Fibroblast of lung (primary cell): ENCODE measurements at places on chromosomes 4 and X. TPM values are rescaled to one million over a fixed set of nuclear protein-coding genes. Genes with fewer than 3 reads are reported as not detected.

FRMD7 gene
- under 0.01 and 0.26 TPM in 2 replicates for total RNA-seq

PCSK1N gene
- 0.17 and 0.51 TPM in 2 replicates for total RNA-seq

PYURF gene
- total RNA-seq, result 98.1 and 102 TPM in 2 replicates

SMIM31 gene
- not detected in 2 replicates for total RNA-seq

MSANTD1 gene
- total RNA-seq, result 0.26 and 0.50 TPM in 2 replicates

COL4A6 gene
- total RNA-seq, result 3.5 and 7.2 TPM in 2 replicates

CDK16 gene
- 34.2 and 57.6 TPM in 2 replicates for total RNA-seq

MGAT4D gene
- total RNA-seq, result not detected in 2 replicates

- H3K27me3 ChIP-seq, result no peaks in the 10 kb centered on the region
- H3K4me1 ChIP-seq, result no peaks in the 10 kb centered on the region
- DNase-seq, result no peak
Measured at GRCh38 chr4:146317783-146318182, 103.4 kb downstream of the REELD1 start.

DNA sequence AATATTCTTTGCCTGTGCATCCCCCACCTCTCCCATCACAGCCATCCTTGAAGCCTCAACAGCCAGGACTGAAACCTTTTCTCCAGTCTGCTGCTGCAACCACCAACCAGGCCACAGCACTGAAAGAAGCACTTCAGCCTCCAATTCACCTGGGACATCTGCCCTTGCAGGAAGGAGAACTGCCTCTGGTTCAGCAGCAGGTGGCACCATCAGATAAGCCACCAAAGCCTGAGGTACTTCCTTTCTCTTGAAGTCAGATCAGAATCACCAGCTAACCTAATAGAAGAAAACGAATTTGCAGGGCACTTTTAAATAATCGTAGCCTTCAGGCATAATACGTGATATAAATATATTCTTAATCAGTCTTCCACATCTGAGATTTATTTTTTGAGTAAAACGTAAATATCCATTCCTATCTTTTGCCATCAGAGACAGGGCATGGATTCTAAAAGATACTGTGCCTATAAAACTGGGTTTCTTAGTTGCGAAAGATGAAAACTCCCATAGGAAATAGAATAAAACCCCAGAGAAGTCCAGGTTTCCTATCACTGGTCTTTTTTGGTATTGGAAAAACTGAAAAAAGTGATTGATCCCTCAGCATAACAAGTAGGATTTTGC, 9.5 kb downstream of the AMBN start:
- H3K27ac ChIP-seq, result no peak overlapping the region
- no peaks in the 10 kb centered on the region for H3K27me3 ChIP-seq
- H3K4me3 ChIP-seq, result no peak overlapping the region

GRCh38 chr4:38730830-38731646, 51.8 kb downstream of the TLR10 start:
- H3K36me3 ChIP-seq, result no peaks in the 10 kb centered on the region
- H3K27me3 ChIP-seq, result no peaks in the 10 kb centered on the region
- no peak overlapping the region for H3K27ac ChIP-seq
- no peak overlapping the region for H3K4me3 ChIP-seq
- DNase-seq, result peak; percentile 96

DNA sequence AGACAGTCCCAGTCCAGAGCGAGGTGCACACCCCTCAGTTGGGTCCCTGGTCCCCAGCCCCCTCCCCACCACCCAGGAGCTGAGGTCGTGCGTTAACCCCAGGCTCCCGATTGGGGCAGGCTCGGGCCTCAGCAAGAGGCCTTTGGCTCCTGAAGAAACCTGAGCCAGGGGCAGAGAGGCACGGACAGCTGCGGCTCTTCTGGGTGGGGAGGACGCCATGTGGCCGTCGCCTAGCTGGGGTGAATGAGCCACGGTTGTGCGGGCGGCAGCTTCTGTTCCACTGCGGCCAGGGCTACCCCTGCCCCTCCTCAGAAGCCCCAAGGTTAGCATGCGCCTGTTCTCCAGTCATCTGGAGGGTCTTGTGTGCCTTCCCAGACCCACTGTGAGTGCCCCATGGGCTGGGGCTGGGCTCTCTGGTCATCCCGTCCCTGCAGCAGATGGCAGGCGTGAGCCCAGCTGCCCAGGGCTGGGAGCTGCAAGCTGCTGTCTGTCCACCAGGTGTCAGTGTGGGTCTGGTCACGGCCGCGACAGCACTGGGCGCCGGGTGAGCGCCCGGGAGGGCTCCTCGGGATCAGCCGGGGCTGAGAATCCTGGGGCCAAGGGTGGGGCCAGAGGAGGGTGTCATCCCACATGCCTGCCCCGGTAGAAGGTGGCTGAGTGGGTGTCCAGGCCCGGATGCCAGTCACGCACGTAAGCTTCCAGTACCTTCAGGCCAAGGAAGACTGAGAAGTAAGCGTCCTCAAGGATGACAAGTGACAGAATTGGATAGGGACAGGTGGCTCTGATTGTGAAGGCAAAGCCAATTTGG, 21.9 kb downstream of the ATP2B3 start:
- H3K27me3 ChIP-seq, result no peaks in the 10 kb centered on the region
- H3K4me3 ChIP-seq, result no peak overlapping the region
- H3K36me3 ChIP-seq, result no peaks in the 10 kb centered on the region

GRCh38 chr4:185020863-185021761, 2.8 kb downstream of the HELT start:
- DNase-seq, result no peak
- peaks cover 34% of the 10 kb centered on the region for H3K27me3 ChIP-seq
- no peaks in the 10 kb centered on the region for H3K36me3 ChIP-seq
- H3K4me1 ChIP-seq, result no peaks in the 10 kb centered on the region
- H3K4me3 ChIP-seq, result no peak overlapping the region

GRCh38 chr4:164700471-164700870, 53.5 kb upstream of the SMIM31 start:
- no peak for DNase-seq
- H3K27me3 ChIP-seq, result no peaks in the 10 kb centered on the region
- H3K4me3 ChIP-seq, result no peak overlapping the region
- H3K4me1 ChIP-seq, result no peaks in the 10 kb centered on the region
- no peaks in the 10 kb centered on the region for H3K36me3 ChIP-seq
- H3K27ac ChIP-seq, result no peak overlapping the region

GRCh38 chr4:58734030-58734674, 1624.0 kb upstream of the IGFBP7 start:
- DNase-seq, result no peak
- no peaks in the 10 kb centered on the region for H3K4me1 ChIP-seq
- no peak overlapping the region for H3K4me3 ChIP-seq
- no peak overlapping the region for H3K27ac ChIP-seq

GRCh38 chrX:18714910-18715309, 7.5 kb downstream of the PPEF1 start:
- no peaks in the 10 kb centered on the region for H3K27me3 ChIP-seq
- DNase-seq, result no peak
- no peaks in the 10 kb centered on the region for H3K36me3 ChIP-seq

DNA sequence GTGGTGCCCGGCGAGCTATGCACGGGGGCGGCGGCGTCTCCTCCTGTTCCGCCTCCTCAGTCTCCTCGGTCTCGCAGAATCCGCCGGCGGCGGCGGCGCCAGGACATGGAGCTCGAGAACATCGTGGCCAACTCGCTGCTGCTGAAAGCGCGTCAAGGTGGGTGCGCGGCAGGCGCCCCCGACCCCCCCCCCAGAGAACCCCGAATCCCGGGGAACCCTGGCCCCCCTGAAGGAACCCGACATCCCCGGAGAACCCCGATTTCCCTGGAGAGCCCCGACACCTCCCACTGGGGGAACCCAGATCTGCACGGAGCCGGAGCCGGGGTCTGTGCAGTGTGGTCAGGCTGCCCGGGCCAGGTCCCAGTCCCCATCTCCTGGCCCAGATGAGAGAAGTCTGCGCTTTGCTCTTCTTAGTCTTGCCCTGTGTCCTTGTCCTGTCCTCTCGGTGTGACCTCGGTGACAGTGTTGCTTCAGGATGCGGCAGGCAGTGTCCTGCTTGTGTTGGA, 648 bp downstream of the GRK4 start:
- peak overlapping the region; percentile 54 for H3K27ac ChIP-seq
- H3K27me3 ChIP-seq, result no peaks in the 10 kb centered on the region
- peak; percentile 43 for DNase-seq
- H3K4me3 ChIP-seq, result peak overlapping the region; percentile 85

GRCh38 chr4:114603497-114603896, 4.9 kb downstream of the UGT8 start:
- H3K27ac ChIP-seq, result no peak overlapping the region
- no peak for DNase-seq
- no peaks in the 10 kb centered on the region for H3K4me1 ChIP-seq
- H3K4me3 ChIP-seq, result no peak overlapping the region
- no peaks in the 10 kb centered on the region for H3K36me3 ChIP-seq
- peaks cover 15% of the 10 kb centered on the region for H3K27me3 ChIP-seq

- no peaks in the 10 kb centered on the region for H3K4me1 ChIP-seq
- no peak overlapping the region for H3K27ac ChIP-seq
- H3K4me3 ChIP-seq, result no peak overlapping the region
- DNase-seq, result no peak
- H3K36me3 ChIP-seq, result no peaks in the 10 kb centered on the region
Measured at GRCh38 chr4:19178835-19179234, 1072.9 kb upstream of the SLIT2 start.

DNA sequence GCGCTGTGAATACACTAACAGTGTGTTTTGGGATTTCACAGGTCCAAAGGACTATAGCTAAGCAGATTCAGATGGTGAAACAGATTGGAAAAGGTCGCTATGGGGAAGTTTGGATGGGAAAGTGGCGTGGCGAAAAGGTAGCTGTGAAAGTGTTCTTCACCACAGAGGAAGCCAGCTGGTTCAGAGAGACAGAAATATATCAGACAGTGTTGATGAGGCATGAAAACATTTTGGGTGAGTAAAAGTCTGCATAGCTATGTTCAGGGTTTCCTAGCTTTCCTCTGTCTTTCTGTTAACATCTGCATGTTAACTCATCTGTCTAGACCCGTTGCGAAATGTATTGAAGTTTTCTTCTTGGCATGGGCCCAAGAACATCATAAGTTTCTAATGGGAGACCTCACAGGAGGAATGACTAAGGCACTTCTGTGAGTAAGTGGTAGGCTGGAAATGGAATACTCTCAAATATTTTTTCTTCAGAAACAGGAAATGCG, 372.1 kb downstream of the BMPR1B start:
- H3K27ac ChIP-seq, result no peak overlapping the region
- H3K4me1 ChIP-seq, result peaks cover 4% of the 10 kb centered on the region
- no peaks in the 10 kb centered on the region for H3K36me3 ChIP-seq
- peak; percentile 99 for DNase-seq
